ENCODE measurements at places on chromosomes 13 and 19. TPM values are rescaled to one million over a fixed set of nuclear protein-coding genes. Genes with fewer than 3 reads are reported as not detected.

Gene FBN3
- total RNA-seq, result not detected

Gene PGLYRP2
- total RNA-seq, result not detected

Gene NAPSA
- 0.08 TPM for total RNA-seq

Gene WDR87
- not detected for total RNA-seq

Gene UPF1
- 73.7 TPM for total RNA-seq

Gene CGB1
- total RNA-seq, result not detected

Gene CAB39L
- 5.2 TPM for total RNA-seq

Gene SERP2
- total RNA-seq, result 7.7 TPM

Gene LRRC8E
- total RNA-seq, result 16.6 TPM

Gene PALM
- 0.13 TPM for total RNA-seq

Gene FFAR2
- 0.08 TPM for total RNA-seq

Gene PPAN
- 97.0 TPM for total RNA-seq

Gene PINLYP
- not detected for total RNA-seq

Gene FCER2
- not detected for total RNA-seq

DNA sequence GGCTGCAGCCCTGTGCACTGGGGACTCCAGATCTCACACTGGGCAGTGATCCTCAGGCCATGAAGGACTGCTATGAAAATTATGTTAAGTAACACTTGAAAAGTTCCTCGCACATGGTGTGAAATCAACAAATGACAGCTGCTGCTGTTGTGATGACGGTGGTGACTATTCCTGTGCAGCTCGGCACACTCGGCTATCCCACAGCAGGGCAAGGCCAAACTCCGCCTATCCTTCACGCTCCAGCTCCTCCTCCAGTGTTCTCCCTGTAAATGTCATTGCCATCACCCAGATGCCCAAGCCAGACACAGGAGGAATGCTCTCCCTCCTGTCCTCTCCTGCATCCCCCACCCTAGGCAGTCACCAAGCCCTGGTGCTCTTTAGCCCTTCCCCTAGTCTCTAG, 31.3 kb downstream of the GRIK5 start:
- DNase-seq, result no peak

GRCh38 chr19:14510311-14511228, 7.6 kb downstream of the DNAJB1 start:
- peak; percentile 39 for DNase-seq

DNA sequence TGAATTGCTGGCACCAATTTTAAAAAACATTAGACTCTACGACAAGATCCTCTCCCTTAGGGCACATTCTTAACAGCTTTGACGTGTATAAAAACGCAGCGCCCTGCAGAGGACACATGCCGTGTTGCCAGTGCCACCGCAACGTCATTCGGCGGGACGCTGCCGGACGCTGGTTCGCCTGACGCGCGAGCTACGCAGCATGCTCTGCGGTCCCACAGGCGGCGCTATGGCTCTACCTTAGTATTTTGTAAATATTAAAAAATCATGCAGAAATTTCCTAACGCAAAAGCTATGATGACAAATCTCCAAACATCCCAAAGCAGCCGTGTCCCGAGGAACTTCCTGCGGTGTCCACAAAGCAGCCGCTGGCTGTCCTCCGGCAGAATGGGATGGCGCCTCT, 4.2 kb upstream of the ADPRHL1 start:
- DNase-seq, result no peak

- DNase-seq, result peak; percentile 75
These were observed 9.1 kb upstream of the LHFPL6 start for GRCh38 chr13:39612023-39612637.

- no peak for DNase-seq
These were observed 605 bp upstream of the TEX30 start for GRCh38 chr13:102774214-102774568.

DNA sequence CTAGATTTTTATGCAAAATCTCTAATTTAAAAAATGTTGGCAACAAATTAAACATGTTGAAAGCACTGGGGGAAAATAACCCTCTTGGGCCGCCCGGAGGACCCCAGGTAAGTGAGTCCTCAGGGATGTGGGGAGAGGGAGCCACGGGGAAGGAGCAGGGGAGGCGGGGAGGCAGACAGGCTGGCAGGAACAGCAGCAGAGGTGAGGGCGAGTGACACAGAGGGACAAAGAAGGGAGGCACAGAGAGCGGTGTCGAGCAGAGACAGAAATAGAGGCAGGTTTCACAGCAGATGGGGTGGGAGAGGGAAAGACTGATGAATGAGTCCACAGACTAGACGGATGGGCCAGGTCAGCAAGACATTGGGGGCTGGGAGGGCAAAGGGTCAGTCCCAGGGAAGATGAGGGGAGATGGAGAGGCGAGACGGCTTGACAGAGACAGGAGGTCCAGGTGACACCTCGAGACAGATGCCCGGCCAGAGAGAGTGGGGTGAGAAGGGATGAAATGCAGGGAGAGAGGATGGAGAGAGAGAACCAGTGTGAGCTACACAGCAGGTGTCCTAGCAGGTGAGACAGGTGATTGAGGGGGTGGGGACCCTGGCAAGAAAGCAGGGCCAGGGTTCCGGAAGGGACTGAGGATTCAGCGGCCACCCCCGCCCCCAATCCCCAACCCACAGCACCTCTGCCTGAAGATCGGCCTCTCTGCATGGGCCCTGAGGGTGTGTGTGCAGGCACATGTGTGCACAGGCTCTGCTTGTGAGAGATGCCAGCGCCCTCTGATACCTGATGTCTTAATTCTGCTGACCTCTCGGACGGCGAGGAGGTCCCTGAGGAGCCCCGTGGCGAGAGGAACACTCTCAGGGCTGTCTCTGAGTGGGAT, 3.8 kb downstream of the LRRC4B start:
- DNase-seq, result no peak

DNA sequence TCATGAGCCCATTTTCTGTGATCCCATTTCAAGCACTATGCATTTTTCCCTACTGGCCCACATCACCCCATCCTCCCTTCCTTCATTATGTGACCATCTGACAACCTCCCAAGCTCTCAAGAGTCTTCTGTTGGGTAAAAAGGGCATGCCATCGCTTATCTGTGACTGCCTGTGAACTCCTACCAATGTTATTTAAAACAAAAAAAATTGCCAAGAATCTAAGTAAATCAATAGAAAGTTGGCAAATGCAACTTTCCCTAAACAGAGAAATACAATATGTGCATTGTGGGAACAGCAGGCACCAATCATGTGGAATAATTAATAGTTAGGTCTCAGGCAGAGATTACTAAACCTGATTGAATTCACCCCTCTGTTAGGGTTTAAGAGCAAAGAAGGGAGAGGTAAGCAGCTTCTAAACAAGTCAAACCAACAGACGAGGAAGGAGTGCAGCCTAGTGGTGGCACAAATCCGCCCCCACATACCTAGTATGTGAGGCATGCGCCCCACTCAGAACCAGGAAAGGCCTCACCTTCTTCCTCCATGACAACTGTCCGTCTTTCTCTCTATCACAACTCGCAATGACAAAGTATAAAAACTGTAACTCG, 29.8 kb downstream of the DZIP1 start:
- peak; percentile 54 for DNase-seq

DNA sequence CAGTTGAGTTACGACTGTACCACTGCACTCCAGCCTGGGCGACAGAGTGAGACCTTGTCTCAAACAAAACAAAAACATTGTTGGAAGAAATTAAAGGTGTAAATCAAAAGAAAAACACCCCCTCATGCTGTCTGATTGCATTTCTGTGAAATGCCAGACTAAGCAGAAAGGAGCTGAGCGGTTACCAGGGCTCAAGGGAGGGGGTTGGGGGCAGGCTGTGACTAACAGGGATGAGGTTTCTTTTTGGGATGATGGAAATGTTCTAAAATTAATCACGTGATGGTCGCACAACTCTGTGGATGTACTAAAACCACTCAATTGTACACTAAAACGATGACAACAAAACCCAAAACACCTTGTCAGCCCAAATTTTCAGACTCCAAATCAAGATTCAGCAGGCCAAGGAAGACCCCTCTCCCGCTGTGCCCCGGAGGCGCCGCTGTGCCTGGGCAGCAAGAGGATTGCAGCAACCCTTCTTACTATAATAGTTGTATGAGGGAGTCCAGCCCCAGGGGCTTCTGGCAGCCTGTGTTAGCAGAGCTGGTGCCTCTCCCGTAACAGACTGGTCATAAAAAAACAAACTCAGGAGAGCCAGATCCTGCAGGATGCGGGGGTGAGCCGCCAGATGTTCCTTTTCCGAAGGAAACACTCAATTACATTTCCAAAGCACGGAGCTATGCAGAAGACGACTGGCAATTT, 20.9 kb downstream of the CAPS start:
- DNase-seq, result no peak

DNA sequence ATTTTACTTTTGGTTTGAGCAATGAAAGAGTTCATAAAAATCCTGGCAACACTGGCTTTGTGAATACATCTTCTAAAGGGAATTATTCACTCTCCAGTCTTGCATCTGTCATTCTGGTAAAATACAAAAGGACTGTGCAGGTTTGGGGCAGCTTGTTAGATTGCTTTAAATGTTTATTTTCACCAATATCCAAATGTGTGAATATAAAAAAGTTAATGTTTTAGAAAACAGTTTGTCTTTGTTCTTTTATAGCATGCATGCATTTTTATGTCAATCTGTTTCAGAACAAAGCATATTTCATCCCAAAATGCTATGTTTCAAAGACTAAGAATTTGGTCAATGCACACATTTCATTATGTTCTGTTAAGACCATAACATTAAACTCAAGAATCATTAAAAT, 1145.4 kb downstream of the OLFM4 start:
- no peak for DNase-seq

DNA sequence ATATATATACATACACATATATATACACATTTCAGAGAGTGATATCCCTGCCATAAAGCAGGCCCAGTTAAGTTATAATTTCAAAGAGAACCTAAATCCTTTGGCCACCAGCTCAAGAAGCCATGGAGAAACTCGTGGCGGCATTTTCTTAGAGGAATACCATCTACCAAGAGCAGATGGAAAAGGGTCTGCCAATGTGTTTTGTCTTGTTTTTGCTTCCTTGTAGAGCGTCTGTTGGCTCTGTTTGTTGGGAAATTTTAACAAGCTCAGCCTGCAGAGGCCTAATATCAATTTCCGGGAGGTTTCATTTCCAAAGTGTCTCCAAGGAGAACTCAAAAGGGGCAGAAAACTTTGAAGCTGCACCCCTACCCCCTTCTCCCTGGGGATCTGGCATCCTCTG, 140.5 kb downstream of the IER2 start:
- DNase-seq, result no peak

GRCh38 chr13:100124265-100124664, 35.4 kb downstream of the PCCA start:
- no peak for DNase-seq

- DNase-seq, result no peak
These were observed 94.2 kb downstream of the USP12 start for GRCh38 chr13:27077451-27077850.

- no peak for DNase-seq
These were observed 40.3 kb downstream of the MPHOSPH8 start for GRCh38 chr13:19673473-19674430.

- no peak for DNase-seq
These were observed 13.5 kb upstream of the URAD start for GRCh38 chr13:28001837-28002473.

GRCh38 chr13:105735281-105735680, 800.2 kb downstream of the EFNB2 start:
- DNase-seq, result peak; percentile 48

DNA sequence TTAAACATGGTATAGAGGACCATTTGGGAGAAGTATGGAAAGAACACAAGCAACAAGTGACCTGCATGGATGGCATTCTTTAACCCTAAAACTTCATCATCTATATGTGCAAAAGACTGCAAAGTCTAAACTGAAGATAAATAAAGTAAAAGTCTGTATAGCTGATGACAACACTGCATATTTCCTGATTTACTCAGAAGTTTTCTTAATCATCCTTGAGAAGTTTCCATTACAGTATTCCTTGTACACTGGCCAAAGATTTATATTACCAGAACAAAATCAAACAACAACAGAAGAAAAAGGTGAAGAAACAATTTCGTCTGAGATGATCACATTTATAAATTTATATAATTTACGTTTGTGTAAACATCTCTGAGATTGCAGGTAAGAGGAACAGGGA, 805.7 kb downstream of the PCDH9 start:
- no peak for DNase-seq

DNA sequence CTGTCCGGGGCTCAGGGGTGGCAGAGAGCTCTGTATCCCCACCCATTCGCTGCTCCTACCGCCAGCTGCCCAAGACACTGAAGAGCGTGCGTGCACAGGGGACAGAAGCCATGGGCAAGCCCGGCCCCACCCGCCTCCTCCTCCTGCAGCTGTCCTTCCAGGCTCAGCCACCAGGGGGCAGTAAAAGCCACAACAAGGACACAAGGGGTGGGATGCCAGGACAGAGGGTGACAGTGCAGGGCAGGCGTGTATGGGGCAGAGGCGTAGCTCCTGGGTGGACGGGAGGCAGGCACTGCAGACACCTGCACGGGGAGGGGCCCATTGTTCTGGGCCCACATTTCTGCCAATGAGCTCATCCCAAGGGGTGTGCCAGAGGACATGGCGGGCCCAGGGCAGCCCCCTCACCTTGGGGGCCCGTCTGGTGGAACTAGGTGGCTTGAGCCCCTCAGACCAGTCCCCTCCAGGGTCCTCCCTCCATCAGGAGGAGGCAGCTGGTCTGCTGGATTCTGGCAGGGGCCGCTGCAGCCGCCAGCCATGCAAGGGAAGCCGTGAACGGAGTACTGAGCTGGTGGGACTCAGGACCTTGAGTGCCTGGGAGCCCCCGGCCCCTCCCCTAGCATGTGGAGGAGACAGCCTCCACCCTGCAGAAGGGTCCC, 61.2 kb downstream of the MLLT1 start:
- peak; percentile 73 for DNase-seq

- no peak for DNase-seq
These were observed 19.9 kb downstream of the LRCH1 start for GRCh38 chr13:46572752-46573431.

DNA sequence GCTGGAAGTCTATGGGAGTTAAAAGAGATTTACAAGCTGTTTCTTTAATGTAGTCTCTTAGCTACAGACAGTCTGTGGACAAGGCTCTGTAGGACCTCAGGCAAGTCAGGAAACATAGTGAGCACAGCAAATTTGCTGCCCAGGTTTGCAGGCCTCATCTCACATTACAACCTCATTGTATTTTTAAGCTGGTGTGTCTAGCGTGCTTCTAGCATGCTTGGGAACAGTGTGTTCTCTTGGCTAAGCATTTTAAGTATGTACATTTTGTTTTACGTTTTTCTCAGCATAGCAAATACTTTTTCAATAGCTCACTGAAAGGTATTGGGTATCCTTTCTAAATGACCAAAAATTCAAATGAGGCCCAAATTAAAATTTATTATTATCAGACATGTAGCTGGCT, 113.2 kb downstream of the STARD13 start:
- no peak for DNase-seq

DNA sequence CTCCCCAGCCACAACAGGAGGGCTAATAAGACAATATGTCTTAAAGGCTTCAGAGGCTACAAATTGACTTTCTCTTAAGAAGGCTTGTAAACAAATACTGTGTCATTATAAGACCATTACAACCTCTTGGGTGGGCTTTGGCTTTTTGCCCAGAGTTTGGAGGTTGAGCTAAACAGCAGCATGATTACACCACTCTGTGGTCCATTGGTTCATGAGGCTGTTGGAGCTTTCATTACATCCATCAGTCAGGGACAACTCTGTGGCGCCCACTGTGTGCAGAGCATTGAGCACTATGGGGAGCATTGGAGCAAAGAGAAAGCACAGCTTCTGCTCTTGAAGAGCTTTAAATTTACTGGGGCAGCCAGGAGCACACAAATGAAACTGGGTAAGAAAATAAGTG, 75.9 kb downstream of the TNFSF11 start:
- DNase-seq, result no peak

- no peak for DNase-seq
These were observed 286.7 kb upstream of the SLITRK6 start for GRCh38 chr13:86085890-86086289.

- DNase-seq, result no peak
These were observed 4.4 kb downstream of the RYR1 start for GRCh38 chr19:38437917-38438316.

- no peak for DNase-seq
These were observed 1779.6 kb upstream of the PRR20A start for GRCh38 chr13:55361141-55361540.

Data from HT-29 (cell line).